ENCODE measurements at places on chromosomes 4 and X.

- DNase-seq: no peak
Measured at GRCh38 chrX:149296092-149296491, 209.0 kb downstream of the IDS start.

DNA sequence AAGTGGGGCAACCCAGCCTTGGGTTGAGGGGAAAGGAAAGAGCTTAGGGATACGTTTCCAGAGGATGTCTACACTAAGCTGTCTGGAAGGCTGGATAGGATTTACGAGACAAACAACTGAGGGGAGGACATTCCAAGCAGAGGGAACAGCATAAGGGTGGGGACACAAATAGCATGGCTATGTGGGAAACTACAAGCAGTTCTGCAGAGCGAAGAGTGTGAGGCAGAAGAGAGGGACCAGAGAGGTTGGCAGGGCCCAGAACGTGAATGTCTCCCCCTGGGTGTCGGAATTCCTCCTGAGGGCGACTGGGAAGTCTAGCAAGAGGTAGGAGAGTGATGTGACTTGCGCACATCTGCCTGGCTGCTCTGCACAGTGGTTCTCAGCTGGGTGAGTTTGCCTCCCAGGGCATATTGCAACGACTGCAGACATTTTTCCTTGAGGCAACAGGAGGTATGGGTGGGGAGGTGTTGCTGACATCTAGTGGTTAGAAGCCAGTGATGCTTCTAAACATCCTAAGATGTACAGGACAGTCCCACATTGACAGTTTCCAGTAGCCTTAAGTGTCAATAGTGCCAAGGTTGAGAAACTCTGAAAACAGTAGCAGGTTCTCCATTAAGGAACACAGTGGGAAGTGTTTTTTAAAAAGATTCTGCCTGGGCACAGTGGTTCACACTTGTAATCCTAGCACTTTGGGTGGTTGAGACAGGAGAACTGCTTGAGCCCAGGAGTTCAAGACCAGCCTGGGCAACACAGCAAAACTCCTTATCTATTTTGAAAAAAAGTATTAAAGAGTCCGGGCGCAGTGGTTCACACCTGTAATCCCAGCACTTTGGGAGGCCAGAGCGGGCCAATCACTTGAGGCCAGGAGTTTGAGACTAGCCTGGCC lies 9.2 kb downstream of the NDUFA1 start:
- peak; percentile 67 for DNase-seq

GRCh38 chrX:73812256-73812655 lies 249.3 kb downstream of the CHIC1 start:
- DNase-seq: no peak

DNA sequence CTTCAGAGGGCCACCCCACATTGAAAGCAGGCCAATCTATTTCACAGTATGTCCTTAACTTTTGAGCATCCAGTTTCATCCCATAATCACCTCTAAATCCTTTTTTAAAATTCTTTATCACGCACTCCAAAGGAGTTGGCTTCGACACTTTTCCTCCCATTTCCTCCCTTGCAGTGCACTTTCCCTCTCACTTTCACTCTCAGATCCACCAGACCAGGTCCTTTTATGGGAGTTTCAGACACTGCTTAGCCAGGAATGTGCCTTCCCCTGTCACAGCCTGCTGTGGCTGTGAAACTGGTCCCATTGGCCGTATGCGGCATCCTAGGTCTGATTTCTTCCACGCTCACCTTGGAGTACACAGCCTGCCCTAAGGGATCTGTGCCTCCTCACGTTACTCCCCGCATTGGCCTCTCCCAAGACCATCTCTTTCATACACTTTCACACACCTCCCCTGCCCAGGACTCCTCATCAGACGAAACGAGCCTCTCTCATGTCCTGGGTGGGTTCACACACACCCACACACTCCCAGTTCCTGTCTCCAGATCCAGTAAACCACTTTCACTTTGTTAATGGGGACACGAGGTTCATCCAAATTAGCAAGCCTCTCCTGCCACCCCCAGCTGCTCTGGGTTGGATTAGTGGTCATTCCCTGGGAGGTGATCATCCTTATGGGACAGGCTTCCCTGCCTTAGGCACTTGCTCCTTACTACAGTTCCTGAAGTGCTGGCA lies 10.0 kb upstream of the RHOXF2B start:
- no peak for DNase-seq

- no peak for DNase-seq
Measured at GRCh38 chr4:24475756-24476155, 108.6 kb downstream of the DHX15 start.

GRCh38 chr4:119816473-119816872 lies 187.9 kb upstream of the PDE5A start:
- no peak for DNase-seq

DNA sequence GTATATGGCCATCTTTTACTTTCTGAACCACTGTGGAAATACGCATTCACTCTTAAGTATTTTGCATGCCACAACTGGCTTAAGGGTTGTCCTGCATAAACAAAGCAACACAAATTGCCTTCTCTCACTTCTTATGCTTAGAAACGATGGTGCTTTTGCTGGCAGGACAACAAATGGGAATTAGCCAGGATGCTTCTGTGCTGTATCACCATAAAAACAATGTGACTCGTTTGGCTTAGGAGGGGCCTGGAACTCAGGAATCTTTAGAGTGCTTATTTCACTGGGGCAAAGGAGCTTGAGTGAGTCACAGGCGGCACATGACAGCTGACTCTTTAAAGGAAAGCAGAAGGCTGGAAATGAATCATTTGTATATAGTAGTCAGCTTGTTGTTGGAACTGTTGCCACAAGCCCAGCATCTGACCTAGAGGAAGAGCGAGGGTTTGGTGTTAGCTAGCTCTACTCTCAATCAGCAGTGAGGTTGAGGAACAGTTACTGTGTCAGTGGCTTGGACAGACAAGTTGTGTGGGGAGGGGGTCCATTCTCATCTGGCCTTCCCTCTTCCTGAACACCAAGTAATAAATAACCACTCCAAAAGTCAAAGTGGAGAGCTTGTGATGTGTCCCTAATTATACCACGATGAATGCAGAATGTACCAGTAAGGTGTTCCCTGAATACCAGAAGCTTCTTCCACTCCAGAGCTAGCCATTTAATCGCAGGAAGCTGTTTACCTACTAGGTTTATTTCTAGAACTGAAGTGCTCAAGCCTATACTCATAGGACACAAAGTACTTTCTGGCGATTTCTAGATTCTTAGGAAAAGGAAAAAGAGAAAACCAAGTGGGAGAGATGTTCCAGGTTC lies 293.1 kb downstream of the CAMK2D start:
- DNase-seq: peak; percentile 81

- DNase-seq: peak; percentile 4
Measured at GRCh38 chr4:125741825-125742452, 427.2 kb downstream of the FAT4 start.

- DNase-seq: no peak
Measured at GRCh38 chr4:176906709-176907108, 114.0 kb upstream of the VEGFC start.
